Ureter (tissue), 1 donor: ENCODE measurements at places on chromosomes 5 and 9. TPM values are rescaled to one million over a fixed set of nuclear protein-coding genes. Genes with fewer than 3 reads are reported as not detected.

Gene LECT2
- total RNA-seq, result not detected

Gene NR2F1
- 64.4 TPM for total RNA-seq

Gene C6
- 2.5 TPM for total RNA-seq

Gene LRRC70
- total RNA-seq, result 5.9 TPM

- DNase-seq, result no peak
Observed at GRCh38 chr5:149426931-149427330, 47.8 kb upstream of the IL17B start.

DNA sequence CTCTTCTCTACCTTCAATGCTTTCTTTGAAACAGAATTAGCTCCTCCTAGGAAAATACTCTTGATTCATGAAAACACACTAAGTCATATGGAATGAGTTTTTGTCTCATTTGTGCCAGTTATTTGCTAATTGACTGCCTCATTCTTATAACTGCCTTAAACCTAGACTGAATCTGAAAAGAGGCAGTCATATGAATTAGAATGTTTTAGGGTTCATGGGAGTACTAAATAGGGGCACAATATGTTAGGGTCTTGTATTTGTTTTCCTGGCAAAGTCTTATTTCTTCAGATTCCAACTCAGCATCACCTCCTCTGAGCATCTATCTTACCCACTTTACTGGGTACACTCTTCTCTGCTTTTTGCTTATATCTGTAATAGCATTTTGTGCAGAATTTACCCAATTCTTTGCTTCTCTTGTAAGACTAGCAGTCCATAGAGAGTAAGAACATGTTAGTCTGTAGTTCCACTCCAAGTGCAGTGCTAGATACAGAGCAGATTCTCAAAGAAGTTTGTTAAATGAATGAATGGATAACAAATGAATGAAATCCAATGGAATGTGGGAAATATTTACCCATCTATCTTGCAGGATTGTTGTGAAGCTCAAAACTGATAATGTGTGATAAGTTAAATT is 43.9 kb upstream of the ALDH1A1 start:
- no peak for DNase-seq

Gene SPATA31A3
- total RNA-seq, result not detected

- DNase-seq, result no peak
Observed at GRCh38 chr9:77013932-77014596, 5.4 kb upstream of the FOXB2 start.

- DNase-seq, result no peak
Observed at GRCh38 chr9:89377411-89377810, 59.1 kb downstream of the SECISBP2 start.
